ENCODE measurements at places on chromosomes 2 and 18. TPM values are rescaled to one million over a fixed set of nuclear protein-coding genes. Genes with fewer than 3 reads are reported as not detected.

Gene ERFE
- total RNA-seq: not detected

Gene PROC
- 2.1 TPM for total RNA-seq

Gene HOXD13
- total RNA-seq: not detected

Gene FAM228A
- total RNA-seq: not detected

All from esophagus squamous epithelium (tissue), 5 donors.